AML-193 (cell line): ENCODE measurements at places on chromosomes 5 and 9.

DNA sequence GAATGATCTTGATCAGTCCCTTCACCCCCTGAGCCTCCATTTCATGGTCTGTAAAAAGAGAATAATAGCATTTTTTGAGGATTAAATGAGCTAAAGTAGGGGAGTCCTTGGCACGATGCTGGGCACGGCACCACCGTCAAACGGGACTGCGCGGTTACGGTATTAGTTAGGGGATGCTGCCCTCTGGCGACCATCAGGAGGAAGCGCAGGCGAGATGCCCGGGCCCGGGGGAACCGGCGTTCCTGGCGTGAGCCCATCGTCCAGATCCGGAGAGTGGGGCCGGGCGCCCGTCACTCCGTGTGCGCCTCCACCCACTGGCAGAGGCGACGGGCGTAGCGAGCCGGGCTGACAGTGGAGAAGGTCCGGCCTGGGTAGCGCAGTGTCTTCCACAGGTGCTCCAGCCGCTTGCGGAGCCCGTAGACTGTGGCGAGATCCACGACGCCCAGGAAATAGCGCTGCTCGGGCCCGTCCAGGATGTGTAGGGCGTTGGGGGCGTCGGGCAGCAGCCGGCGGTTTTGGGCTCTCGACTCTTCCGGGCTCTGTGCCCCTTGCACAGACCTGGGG is 4.8 kb upstream of the ST6GALNAC4 start:
- DNase-seq = peak; percentile 16

GRCh38 chr5:28691526-28691925 is 1653.1 kb upstream of the CDH9 start:
- DNase-seq = no peak

GRCh38 chr5:142830241-142831008 is 60.2 kb downstream of the ARHGAP26 start:
- no peak for DNase-seq

- no peak for DNase-seq
Measured at GRCh38 chr9:2336055-2336454, 285.5 kb upstream of the VLDLR start.

- no peak for DNase-seq
Measured at GRCh38 chr9:125479846-125480615, 218.4 kb downstream of the GAPVD1 start.

DNA sequence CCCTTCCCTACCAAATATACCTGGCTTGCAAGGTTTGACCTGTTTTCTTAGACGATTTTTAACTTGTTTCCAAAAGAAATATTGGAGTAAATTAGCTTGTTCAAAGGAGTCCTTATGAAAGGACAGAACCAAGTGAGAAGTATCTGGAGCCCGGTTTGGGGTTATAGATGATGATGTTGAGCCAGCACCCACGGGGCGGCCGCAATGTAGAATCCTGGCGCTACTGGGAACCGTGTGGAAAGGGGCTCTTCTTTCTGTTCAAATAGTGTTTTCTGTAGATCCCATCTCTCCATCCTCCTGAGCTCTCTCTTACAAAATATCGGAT is 517 bp upstream of the EXOSC2 start:
- no peak for DNase-seq

GRCh38 chr9:33649463-33649862 is 125.4 kb downstream of the ANKRD18B start:
- DNase-seq = no peak

- no peak for DNase-seq
Measured at GRCh38 chr9:119792242-119792641, 423.0 kb upstream of the BRINP1 start.

DNA sequence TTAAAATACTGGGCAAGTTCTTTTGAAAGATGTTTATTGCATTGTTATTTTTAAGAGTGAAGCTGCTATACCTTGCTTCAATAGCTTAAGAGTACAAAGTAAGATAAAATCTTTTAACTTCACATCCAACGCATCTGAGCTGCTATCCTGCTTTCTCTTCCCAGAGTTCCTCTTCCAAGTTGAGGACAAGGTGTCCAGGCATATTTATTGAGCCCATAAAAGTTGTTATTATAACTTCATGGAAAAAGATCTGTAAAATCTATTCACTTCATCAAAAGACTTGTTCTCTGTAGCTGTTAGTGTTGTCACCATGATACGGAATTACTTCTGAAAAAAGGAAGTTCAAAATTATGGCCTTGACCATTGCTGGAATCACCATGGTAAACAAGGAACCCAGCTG is 306.2 kb upstream of the ELAVL2 start:
- no peak for DNase-seq

DNA sequence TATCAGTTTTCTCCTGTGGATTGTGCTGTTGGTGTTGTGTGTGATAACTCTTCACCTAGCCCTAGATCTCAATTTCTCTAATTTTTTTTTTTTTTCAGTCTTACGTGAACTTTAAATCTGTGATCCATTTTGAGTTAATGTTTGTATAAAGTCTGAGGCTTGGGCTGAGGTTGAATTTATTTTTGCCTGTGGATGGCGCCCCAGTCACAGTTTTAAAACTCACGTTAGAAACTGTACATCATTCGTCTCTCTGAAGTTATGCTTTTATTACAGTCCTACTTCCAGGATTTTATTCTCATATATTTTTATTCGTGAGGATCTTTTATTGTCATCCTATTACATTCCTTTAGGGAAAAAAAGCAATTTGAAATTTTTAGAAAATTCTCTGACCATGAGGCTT is 103.1 kb downstream of the EHMT1 start:
- no peak for DNase-seq

DNA sequence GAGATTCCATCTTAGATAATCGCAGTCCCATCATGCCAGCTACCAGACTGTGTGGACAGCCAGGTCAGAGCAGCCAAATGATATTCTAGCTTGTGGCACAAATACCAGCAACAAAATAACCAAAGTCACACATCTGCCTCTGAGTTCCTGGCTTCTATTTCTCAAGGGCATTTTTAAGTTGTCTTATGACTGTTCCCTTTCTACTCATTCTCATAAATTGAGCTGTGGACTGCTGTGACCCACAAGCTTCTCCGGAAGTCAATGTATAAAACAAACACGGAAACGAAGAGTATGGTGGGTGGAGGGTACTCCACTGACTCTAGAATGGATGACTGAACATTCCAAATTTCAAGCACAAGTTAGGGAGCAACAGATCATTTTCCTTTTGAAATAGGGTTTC is 43.9 kb downstream of the PDCD1LG2 start:
- no peak for DNase-seq

DNA sequence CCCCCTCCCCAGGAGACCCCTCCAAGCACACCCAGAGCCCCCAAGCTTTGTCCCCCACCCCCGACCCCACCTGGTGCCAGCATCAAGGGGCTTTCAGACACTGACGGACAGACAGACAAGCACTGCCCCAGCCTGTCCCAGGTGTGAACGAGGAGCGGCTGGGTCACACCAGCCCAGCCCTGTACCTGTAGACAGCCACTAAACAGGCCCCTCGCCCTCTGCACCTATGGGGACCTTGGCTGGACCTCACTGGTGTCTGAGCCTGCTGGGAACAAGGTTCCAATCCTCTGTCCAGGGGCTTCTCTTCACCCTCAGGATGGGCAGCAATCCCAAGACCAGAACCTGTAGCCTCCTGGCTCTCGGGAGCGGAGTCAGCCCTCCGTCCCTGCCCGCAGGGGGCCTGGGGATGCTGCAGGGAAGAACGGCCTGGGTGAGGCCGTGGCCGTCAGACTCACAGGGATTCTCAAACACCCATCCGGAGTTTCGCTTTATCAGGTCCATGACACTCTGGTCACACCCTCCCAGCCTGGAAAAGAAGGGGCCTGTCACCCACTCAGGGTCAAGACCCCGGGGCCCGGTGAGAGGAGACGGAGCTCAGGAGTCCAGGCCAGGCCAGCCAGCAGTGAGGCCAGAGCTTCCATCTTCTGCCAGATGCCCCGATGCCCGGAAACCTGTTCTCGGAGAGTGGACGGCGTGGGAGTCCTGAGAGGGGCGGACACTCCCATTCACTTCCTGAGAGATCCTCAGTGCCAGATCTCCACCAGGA is 2.8 kb downstream of the LCN6 start:
- DNase-seq = no peak

DNA sequence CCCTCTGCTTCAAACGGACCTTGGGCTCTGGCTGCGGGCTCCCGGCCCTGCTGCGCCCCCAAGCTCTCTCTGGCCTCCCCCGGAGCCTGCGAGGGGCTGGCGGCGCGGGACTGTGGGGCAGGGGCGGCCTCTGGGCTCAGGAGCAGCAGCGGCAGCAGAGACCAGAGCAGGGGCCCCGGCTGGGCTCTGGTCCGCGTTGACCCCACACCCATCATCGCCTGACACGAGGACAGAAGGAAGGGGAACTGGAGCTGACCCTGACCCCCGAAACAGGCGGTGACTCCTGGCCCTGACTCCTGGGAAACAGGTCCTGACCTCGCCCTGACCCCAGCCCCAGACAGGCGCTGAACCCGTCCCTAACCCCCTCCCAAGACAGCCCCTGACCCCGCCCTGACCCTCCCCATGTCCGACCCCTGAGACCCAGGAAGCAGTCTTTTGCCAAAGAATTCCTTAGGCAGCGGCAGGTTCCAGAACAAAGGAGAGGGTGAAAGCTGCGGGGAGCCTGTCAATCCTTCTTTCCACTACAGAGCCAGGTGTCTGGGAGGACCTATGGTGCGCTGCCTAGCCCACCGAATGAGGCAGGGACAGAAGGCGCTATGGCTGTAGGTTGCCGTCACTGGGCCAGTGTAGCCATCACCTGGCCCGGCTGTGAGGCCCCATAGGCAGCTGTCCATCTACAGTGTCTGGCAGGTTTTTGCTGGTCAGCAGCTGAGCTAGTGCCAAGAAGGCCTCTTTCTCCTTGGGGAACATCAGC is 74.7 kb upstream of the SPTLC1 start:
- no peak for DNase-seq

GRCh38 chr5:39016587-39017275 is 57.5 kb downstream of the RICTOR start:
- DNase-seq = no peak
